Lower leg skin (tissue), 4 donors: ENCODE measurements at places on chromosomes 2 and 18. TPM values are rescaled to one million over a fixed set of nuclear protein-coding genes. Genes with fewer than 3 reads are reported as not detected.

Gene BCL11A
- 80.1 TPM for total RNA-seq

Gene PELI1
- total RNA-seq: 46.0 TPM

Gene EPB41L3
- total RNA-seq: 24.0 TPM

Gene LAMA1
- total RNA-seq: 1.7 TPM

Gene IGFBP5
- 460 TPM for total RNA-seq

Gene DLGAP1
- 0.34 TPM for total RNA-seq

Gene LHCGR
- total RNA-seq: not detected

Gene FIGLA
- total RNA-seq: not detected

Gene RIF1
- 38.4 TPM for total RNA-seq

- no peak for DNase-seq
Measured at GRCh38 chr2:203583084-203583695, 48.1 kb upstream of the RAPH1 start.

DNA sequence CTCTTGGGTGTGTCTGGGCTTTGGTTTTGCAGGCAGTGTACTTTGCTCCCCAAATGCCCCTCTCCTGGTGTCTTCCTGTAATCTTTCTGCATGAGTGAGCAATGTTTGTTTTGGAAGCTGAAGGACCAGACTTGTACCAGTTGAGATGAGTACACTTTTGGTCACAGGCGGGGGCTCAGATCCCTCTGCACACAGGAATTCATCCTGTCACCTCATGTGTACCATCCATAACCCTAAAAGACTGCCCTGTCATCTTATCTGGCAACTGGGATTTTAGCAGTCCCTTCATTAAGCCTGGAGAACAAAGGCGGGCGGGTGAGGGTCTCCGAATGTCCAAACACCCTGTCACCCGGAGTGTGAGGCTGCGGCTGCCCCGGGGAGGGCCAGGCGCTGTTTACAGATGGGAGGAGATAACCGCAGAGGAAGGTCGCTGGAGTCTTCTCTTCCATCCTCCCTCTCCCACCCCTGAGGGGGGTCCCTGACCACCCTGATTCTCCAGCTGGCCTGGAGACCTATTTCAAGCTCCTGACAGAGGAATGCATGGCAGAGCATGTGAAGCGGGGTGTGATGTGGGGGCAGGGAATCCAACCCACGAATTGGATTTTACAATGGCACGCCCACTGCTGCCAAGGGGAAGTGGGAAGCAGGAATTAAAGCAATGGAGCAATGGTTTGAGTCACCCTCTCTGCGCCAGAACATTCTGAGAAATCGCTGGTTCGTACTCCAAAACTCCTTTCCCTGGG is 158.2 kb upstream of the MYCN start:
- no peak for DNase-seq

DNA sequence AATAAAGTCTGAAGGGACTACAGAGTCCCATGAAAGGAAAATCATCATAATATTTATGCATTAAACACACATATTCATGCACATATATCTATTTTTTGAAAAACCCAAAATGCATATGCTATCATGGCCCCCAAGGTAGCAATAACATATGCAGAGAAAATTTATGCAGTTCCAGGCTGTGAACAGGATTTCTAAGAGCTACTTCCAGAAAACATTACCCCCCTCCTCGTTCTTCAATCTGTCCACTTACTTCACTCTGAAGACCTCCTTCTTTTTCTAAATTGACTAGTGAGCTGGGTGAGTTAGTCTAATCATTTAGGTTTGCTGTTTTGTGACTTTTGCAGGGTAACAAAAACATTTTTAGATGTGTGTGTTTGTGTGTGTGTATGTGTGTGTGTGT is 376.4 kb upstream of the ZEB2 start:
- no peak for DNase-seq

GRCh38 chr2:31060397-31060796 is 77.8 kb downstream of the GALNT14 start:
- DNase-seq: no peak

DNA sequence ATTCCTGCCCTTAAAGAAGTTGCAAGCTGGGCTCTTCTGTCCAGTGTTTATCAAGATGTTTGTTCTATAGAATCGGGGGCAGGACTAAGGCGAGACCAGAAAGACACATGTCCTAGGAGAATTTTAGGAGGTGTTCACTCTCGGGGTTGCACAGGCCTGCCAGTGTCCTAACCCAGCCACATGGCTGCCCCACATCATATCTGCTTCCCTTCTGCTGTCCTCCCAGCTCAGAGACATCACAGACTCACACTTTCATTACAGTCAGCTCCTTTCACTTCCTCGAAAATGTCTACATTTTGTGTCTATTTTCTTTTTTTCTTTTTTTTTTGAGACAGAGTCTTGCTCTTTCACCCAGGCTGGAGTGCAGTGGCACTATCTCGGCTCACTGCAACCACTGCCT is 10.7 kb upstream of the MRO start:
- DNase-seq: no peak

DNA sequence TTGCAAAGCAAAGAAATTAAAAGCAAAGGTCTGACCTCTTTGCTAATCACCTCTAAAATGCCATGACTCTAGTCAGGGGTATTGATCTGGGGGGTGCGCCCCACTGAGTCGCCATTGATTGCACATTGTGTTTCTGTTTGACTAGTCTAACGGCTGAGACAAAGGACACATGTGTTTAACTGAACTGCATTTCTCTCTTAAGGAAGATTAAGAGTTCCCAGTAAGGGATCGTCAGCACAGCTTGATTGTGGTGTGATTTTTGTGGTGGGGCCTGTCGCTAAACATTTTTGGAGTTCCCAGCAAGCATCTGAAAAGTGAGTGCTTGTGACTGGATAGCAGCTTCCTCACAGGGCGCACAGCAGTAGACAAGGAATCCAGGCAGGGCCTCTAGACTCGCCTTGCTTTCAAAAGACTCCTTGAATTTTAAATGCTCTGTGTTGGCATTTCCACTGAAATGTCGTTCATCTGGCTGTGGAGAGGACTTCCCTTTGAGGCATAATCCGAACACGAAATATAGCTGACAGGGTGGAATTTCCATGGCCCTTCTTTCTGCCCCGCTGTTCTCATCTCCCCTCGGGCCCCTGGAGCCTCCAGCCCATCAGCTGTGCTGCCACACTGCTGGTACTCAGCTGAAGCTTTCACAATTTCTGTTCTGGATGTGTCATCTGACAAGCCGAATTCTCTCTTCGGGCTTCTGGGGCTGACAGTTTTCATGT is 126.3 kb downstream of the FAM168B start:
- DNase-seq: no peak

DNA sequence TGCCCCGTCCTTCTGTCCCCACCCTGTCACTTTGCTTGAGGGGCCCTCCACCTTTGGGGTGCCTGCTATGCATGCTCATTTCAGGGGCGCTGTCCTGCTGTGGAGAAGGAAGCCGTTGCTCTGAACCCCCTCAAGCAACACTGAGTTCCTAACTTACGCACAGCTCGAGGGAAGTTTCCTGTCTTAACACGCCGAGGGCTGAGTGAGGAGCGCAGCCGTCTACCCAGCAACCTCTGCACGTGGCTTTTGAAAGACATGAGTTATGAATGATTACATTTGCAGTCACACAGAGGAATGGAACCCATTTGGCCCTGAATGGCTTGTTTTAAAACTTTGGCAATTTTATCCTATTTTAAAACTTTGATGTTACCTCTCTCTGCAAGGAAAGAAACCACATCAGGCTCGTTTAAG is 14.0 kb downstream of the RAMP1 start:
- no peak for DNase-seq

- no peak for DNase-seq
Measured at GRCh38 chr2:12448846-12449505, 267.8 kb upstream of the TRIB2 start.

- DNase-seq: no peak
Measured at GRCh38 chr18:23838233-23838632, 149.0 kb downstream of the LAMA3 start.

- no peak for DNase-seq
Measured at GRCh38 chr18:6797171-6797570, 67.7 kb downstream of the ARHGAP28 start.

DNA sequence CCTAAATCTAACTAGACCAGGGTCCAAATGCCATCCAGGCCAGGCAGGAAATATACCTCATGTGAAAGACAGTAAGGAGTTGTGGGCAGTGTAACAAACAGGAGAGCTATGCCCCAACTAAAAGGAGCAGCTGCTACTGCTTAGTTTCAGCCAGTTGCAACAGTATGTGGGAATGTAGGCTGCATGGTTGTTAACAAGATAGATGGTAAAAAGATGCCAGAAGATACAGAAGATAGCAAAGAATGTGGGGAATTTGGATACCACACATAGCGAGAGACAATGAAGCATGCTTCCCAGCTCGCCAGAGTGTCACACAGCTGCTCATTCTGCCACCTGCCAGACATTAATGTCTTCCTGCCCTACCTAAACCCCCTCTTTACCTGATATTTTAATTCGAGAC is 39.4 kb upstream of the CYBRD1 start:
- DNase-seq: no peak

GRCh38 chr2:11983870-11984269 is 237.4 kb downstream of the LPIN1 start:
- no peak for DNase-seq

DNA sequence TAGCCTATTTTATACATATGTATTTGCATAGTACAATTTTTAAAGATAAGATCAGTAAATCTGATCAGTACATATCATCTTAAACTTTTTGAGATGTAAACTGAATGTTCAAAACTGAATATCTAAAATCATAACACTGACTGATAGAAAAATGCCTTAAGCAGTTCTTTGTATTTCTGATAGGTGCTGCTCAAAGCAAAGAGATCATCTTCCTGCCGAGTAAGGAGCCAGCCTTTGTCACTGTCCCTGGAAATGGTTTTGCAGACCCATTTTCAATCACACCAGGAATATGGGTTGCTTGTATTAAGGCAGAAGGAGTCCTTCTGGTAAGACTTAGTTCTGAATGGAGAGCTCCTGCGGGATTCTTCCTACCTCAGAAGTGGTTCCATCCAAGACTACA is 135.0 kb downstream of the LAMA3 start:
- no peak for DNase-seq

DNA sequence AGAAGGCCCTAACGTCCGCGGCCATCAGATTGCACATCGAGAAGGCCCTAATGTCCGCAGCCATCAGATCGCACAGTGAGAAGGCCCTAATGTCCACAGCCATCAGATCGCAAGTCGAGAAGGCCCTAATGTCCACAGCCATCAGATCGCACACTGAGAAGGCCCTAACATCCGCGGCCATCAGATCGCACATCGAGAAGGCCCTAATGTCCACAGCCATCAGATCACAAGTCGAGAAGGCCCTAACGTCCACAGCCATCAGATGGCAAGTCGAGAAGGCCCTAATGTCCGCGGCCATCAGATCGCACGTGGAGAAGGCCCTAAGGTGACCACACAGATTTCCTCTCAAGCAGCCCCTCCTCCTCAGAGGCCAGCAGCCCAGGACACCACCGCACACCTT is 193.2 kb upstream of the PXDN start:
- peak; percentile 40 for DNase-seq

- no peak for DNase-seq
Measured at GRCh38 chr2:66058675-66059074, 376.2 kb upstream of the MEIS1 start.

DNA sequence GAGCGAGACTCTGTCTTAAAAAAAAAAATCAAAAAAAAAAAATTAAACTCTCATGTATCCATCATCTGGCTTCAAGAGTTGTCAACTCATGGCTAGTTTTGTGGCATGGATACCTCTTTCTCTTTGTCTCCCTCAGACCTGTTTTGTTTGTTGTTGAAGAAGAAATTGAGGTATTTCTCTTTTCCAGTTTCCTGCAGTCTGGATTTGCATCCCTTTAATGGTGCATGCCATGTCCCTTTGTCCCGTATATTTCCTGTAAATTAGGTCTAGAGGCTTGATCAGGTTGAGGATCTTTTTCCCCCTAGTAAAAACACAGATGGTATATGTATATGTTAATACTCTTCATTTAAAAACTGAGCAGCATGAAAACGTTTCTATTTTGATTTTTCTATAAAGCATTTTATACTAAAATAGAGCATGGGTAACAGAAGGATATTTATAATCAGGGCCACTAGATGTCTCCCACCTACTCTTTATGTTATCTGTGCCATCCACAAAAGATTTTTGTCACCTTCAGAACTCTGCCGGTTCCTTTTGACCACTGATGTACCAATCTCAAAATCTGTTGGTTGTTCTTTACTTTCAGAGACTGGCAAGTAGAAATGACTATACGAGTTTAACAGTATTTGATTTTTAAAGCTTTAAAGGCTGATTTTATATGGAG is 80.1 kb downstream of the GALNT1 start:
- no peak for DNase-seq

DNA sequence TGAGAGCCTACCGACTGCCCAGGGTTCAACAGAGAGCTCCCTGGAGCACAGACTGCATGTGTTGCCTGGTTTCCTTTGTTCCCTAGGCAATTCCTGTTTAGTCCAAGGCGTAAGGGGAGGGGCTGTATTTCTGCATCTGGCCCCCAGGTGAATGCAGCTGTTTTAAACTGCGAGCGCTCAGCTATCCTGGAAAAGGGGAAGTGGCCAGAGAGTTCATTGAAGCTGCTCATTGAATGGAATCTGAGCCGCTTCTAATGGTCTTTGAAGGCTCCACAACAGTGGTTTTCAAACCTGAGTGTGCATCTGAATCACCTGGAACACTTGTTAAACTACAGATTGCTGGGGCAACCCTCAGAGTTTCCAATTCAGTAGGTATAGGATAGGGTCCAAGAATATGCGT is 18.1 kb downstream of the MAPK4 start:
- no peak for DNase-seq

- DNase-seq: no peak
Measured at GRCh38 chr2:177721818-177722567, 329.4 kb downstream of the AGPS start.

GRCh38 chr2:240624950-240625621 is at the start of gene GPR35:
Gene GPR35 (plus strand): TSS chr2:240625480. CDS start chr2:240629953, 4,473 bp downstream.
- DNase-seq: no peak

- no peak for DNase-seq
Measured at GRCh38 chr2:80302314-80303005, 2.1 kb downstream of the LRRTM1 start.

DNA sequence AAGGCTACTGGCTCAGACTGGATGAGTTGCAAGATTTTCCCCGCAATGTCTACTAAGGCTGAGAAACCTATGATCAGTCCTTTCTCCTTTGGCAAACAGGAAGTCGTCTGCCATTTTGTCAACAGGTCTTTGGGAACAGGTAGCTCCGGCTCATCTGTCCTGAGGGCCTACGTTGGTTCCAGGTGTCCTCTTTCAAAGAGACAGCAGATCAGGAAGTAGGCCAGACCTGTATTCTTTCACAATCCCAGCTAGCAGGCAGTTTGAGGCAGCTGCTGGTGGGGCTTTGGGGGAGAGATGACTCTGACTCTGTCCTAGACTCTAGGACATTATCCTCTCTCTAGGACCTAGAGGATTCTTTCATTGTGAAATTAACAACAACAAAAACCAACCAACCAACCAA is 98.6 kb downstream of the ACTR2 start:
- no peak for DNase-seq

DNA sequence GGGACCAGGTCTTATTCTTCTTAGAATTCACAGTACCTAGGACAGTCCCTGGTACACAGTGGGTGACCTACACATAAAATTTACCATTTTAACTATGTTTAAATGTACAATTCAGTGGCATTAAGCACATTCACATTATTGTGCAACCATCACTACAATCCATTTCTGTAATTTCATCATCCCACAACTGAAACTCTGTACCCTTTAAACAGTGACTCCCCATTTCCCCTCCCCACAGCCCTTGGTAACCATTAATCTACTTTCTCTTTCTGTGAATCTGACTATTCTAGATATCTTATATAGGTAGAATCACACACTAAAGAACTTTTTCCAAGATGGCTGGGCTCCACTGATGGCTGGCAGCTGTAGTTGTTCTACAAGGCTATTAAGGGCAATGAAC is 41.6 kb downstream of the GFPT1 start:
- DNase-seq: no peak
